IPS DF 19.7 (cell line): ENCODE measurements at places on chromosomes 7 and 10.

DNA sequence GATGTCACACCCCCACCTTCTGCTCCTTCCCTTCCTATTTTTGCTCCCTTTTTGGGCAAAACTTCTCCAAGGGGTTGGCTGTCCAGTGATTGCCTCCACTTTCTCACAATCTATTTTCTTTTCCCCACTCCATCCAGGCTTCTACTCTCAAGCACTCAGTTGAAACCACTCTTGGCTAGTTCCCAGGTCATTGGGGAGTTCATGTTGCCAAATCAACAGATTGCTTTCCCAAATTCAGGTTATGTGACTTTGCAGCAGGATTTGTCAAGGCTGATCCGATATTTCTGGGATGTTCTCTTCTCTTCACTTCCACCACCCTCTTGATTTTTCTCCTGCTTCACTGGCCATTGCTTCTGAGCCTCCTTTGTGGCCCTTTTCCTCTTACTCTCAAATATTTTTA lies 258.7 kb upstream of the SLC26A5 start:
- no peak for DNase-seq

- no peak for DNase-seq
Observed at GRCh38 chr10:65811931-65812525, 1113.8 kb upstream of the LRRTM3 start.

- no peak for DNase-seq
Observed at GRCh38 chr7:13920053-13920697, 69.3 kb downstream of the ETV1 start.

- DNase-seq: no peak
Observed at GRCh38 chr7:126305671-126306070, 947.1 kb downstream of the GRM8 start.

DNA sequence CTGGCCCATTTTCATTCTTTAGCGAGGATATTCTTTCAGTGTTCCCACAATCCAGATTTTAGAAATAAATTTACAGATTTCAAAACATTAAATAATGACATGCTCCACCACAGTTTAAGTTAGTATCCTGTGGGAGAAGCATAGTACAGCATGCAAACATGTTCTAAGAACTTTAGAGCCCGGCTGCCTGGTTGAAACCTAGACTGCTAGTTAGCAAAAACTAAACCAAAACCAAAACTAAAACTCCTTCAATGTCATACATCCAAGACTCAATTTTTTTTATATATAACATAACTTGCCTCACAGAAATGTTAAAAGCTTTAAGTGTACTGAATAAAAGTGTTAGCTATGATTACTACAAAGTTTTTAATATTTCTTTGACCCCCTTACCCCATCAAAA lies 17.0 kb downstream of the TRA2A start:
- DNase-seq: no peak

GRCh38 chr7:96188174-96188581 lies 133.7 kb downstream of the SLC25A13 start:
- no peak for DNase-seq
